ENCODE measurements at places on chromosomes 2 and 18.
A peak's percentile ranks its signal among the peaks of the same experiment; 100 is the strongest.

GRCh38 chr2:30225131-30225762 lies 6.1 kb upstream of the LBH start:
- DNase-seq = peak; percentile 28

DNA sequence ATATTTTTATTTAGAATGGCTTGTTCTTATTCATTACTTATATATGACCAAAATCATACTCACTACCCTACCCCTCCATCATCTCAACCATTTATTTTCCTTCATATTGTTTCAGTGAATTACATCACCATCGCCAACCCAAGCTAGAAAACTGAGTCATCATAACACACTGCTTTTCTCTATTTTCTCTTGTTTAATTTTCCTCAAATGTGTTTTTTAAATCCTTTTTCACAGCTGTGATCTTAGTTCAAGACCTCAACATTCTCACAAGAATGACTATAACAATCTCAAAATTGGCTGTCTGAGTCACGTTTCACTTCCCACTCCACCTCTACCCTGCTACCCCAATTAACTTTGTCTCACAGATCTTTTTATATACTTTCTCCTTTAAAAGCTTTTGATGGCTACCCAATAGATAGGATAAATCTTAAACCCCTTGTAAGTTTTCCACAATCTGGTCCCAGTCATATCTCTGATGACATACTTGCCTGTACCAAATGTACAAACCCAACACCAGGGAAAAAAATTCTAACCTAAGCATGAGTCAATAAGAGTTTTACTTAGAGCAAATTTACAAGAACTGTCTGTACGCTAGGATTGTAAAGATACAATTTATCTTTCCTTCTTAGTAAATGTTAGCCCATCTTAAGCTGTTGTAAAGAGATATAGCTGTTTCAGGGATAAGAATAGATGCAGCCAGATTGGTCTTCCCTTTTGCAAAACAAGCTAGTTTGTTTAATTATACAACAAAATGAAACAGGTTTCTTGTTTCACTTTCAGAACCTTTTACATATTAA lies 635.1 kb upstream of the SLC39A10 start:
- DNase-seq = no peak

DNA sequence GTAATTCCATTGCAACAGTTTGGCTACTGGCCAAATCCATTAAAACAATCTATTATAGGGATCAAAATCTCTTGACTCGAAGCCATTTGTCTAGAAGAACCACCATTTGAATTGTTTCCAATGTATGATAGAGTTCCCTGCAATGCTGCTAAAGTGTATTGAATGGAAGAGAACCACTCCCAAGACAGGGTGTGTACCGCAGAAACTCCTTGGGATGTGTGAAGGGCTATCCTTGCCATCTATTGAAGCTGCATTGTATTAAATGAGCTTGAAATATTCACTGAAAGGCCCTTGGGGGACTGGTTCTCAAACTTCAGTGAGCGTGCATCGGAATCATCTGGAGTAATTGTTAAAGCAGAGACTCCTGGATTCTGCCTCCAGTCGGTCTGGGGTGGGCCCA lies 260.4 kb upstream of the MEIS1 start:
- DNase-seq = no peak

GRCh38 chr2:63051042-63051794 lies 588 bp downstream of the OTX1 start:
- no peak for DNase-seq

All from BJ (cell line).